ENCODE measurements at places on chromosomes 1 and 21.

GRCh38 chr1:172960454-172961208 is 90.1 kb downstream of the TNFSF18 start:
- no peak overlapping the region for H3K27ac ChIP-seq
- no peaks in the 10 kb centered on the region for H3K36me3 ChIP-seq
- H3K4me3 ChIP-seq = no peak overlapping the region
- no peaks in the 10 kb centered on the region for H3K27me3 ChIP-seq
- DNase-seq = no peak

DNA sequence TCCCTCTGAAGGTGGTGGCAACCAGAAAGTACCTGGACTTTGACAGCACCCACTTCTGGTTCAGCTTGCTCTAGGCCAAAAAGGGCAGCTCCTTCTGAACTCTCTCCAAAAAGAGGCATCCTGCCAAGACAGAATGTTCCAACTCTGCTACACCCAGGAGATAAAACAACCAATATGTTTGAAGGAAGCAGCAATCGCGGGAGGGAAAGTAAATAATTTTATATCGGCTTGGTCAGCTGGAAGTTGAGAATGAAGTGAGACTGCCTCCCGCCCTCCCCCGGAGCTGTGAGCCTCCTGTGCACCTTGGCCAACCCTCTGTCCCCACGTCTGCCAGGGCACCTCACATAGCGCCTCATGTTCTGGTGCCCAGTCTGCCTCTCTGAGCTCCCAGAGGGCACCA is 130.3 kb upstream of the ATP1A1 start:
- no peak overlapping the region for H3K4me3 ChIP-seq
- DNase-seq = no peak
- no peaks in the 10 kb centered on the region for H3K27me3 ChIP-seq
- no peaks in the 10 kb centered on the region for H3K4me1 ChIP-seq

DNA sequence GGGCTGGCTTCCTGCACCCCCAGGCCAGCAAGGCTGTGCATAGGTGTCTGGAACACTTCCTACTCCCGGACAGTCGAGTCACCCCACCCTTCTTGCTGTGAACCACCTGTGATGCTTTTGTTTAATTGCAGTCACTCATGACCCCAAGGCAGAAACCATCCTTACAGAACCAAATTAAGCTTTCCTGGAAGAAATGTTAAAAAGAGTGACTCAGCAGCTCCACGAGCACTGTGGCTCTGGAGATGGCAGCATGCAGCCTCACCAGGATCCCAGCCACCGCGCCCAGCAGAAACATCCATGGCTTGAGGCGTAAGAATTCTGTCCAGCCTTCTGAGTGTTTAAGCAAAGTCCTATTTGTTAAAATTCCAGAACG is 28.8 kb downstream of the SNAP47 start:
- DNase-seq = no peak
- no peak overlapping the region for H3K27ac ChIP-seq
- no peak overlapping the region for H3K4me3 ChIP-seq
- no peaks in the 10 kb centered on the region for H3K4me1 ChIP-seq

- no peak for DNase-seq
- H3K27ac ChIP-seq = no peak overlapping the region
- no peaks in the 10 kb centered on the region for H3K36me3 ChIP-seq
- no peaks in the 10 kb centered on the region for H3K27me3 ChIP-seq
- H3K4me3 ChIP-seq = no peak overlapping the region
- peaks cover 3% of the 10 kb centered on the region for H3K4me1 ChIP-seq
Measured at GRCh38 chr1:107443027-107443426, 302.2 kb downstream of the NTNG1 start.
